ENCODE measurements at places on chromosomes 16 and 17. TPM values are rescaled to one million over a fixed set of nuclear protein-coding genes. Genes with fewer than 3 reads are reported as not detected.

KRTAP4-2 gene
- total RNA-seq = not detected

MEIOB gene
- total RNA-seq = 6.3 TPM

TRPV2 gene
- 3.2 TPM for total RNA-seq

CACNG1 gene
- not detected for total RNA-seq

CDH8 gene
- total RNA-seq = 11.7 TPM

TEX14 gene
- 0.78 TPM for total RNA-seq

TEKT3 gene
- 1.6 TPM for total RNA-seq

YPEL2 gene
- total RNA-seq = 4.6 TPM

CCL5 gene
- total RNA-seq = not detected

TEKT1 gene
- not detected for total RNA-seq

GCGR gene
- total RNA-seq = 0.17 TPM

ALOX15B gene
- 0.39 TPM for total RNA-seq

TBC1D26 gene
- 0.23 TPM for total RNA-seq

HBA2 gene
- not detected for total RNA-seq

TM4SF5 gene
- total RNA-seq = not detected

HSPB9 gene
- not detected for total RNA-seq

ITGAL gene
- not detected for total RNA-seq

TMEM238L gene
- not detected for total RNA-seq

STX1B gene
- 7.2 TPM for total RNA-seq

BCL6B gene
- 4.2 TPM for total RNA-seq

MPHOSPH6 gene
- total RNA-seq = 49.1 TPM

KRT39 gene
- total RNA-seq = not detected

SNTB2 gene
- 42.7 TPM for total RNA-seq

TNRC6C gene
- 16.2 TPM for total RNA-seq

SRCIN1 gene
- total RNA-seq = 1.3 TPM

KRT20 gene
- total RNA-seq = not detected

ZNF469 gene
- 1.9 TPM for total RNA-seq

ZACN gene
- not detected for total RNA-seq

CD300A gene
- 0.45 TPM for total RNA-seq

CDT1 gene
- 114 TPM for total RNA-seq

ADGRG1 gene
- 0.12 TPM for total RNA-seq

SEZ6 gene
- total RNA-seq = 3.1 TPM

TEDC2 gene
- 98.9 TPM for total RNA-seq

CEP295NL gene
- total RNA-seq = 0.62 TPM

ATMIN gene
- total RNA-seq = 58.8 TPM

CLTC gene
- 328 TPM for total RNA-seq

MAPT gene
- 1.7 TPM for total RNA-seq

ABAT gene
- total RNA-seq = 8.8 TPM

NXPH3 gene
- total RNA-seq = 4.7 TPM
